ENCODE measurements at places on chromosomes 11 and 22. TPM values are rescaled to one million over a fixed set of nuclear protein-coding genes. Genes with fewer than 3 reads are reported as not detected.

The ELP4 gene
- 22.0 TPM for total RNA-seq

The SAA2 gene
- not detected for total RNA-seq

The OTOG gene
- total RNA-seq, result not detected

The CECR2 gene
- 0.58 TPM for total RNA-seq

The OR8D4 gene
- not detected for total RNA-seq

The MCHR1 gene
- not detected for total RNA-seq

The KRTAP5-9 gene
- total RNA-seq, result not detected

The TM7SF2 gene
- 63.1 TPM for total RNA-seq

The FDXACB1 gene
- 3.7 TPM for total RNA-seq

The MMP7 gene
- total RNA-seq, result 0.71 TPM

The DERL3 gene
- 2.3 TPM for total RNA-seq

The C22orf42 gene
- total RNA-seq, result not detected

The SORL1 gene
- total RNA-seq, result 1.4 TPM

The MAJIN gene
- total RNA-seq, result not detected

The CXCR5 gene
- total RNA-seq, result not detected

The DNAJC24 gene
- total RNA-seq, result 21.3 TPM

The SCUBE2 gene
- 0.18 TPM for total RNA-seq

The MAP6 gene
- total RNA-seq, result 0.89 TPM

The CARNS1 gene
- 0.86 TPM for total RNA-seq

The IRAG1 gene
- total RNA-seq, result 0.89 TPM

The NF2 gene
- total RNA-seq, result 111 TPM

The C11orf86 gene
- not detected for total RNA-seq

The MMP10 gene
- total RNA-seq, result not detected

The PGM2L1 gene
- 1.6 TPM for total RNA-seq

The SLC35C1 gene
- total RNA-seq, result 22.8 TPM

The SBF1 gene
- total RNA-seq, result 58.5 TPM

The XRCC6 gene
- 492 TPM for total RNA-seq

The PLA2G3 gene
- 1.1 TPM for total RNA-seq

The OR52I2 gene
- not detected for total RNA-seq

The CENATAC gene
- total RNA-seq, result 6.4 TPM

The RFPL3 gene
- not detected for total RNA-seq

The OR4B1 gene
- not detected for total RNA-seq

The IL18BP gene
- 0.89 TPM for total RNA-seq

The MFNG gene
- total RNA-seq, result not detected

The TUBA8 gene
- total RNA-seq, result not detected

The RIBC2 gene
- total RNA-seq, result 1.2 TPM

Measured in myometrial cell (primary cell).